ENCODE measurements at places on chromosomes 1 and 21. TPM values are rescaled to one million over a fixed set of nuclear protein-coding genes. Genes with fewer than 3 reads are reported as not detected.

The CFAP107 gene
- not detected for total RNA-seq

The TNFSF4 gene
- 0.48 TPM for total RNA-seq

DNA sequence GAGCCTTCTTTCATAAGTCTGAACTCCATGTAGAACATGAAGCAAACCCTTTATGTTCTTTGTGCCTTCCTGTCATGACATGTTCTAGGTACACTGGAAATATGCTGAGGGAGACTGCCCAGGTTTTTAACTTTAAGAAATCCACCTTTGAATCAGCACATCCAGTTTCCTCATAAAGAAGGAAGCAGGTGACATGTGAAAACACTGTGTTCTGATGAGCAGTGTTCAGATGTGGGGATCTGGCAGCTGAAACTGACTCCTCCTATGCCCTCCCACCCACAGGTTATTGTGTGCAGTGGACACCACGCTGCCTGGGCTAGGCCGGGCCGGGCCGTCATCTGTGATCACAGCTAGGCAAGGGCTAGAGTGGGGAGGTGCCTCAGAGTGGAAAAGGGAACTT lies 51.1 kb downstream of the CNN3 start:
- no peak for DNase-seq

DNA sequence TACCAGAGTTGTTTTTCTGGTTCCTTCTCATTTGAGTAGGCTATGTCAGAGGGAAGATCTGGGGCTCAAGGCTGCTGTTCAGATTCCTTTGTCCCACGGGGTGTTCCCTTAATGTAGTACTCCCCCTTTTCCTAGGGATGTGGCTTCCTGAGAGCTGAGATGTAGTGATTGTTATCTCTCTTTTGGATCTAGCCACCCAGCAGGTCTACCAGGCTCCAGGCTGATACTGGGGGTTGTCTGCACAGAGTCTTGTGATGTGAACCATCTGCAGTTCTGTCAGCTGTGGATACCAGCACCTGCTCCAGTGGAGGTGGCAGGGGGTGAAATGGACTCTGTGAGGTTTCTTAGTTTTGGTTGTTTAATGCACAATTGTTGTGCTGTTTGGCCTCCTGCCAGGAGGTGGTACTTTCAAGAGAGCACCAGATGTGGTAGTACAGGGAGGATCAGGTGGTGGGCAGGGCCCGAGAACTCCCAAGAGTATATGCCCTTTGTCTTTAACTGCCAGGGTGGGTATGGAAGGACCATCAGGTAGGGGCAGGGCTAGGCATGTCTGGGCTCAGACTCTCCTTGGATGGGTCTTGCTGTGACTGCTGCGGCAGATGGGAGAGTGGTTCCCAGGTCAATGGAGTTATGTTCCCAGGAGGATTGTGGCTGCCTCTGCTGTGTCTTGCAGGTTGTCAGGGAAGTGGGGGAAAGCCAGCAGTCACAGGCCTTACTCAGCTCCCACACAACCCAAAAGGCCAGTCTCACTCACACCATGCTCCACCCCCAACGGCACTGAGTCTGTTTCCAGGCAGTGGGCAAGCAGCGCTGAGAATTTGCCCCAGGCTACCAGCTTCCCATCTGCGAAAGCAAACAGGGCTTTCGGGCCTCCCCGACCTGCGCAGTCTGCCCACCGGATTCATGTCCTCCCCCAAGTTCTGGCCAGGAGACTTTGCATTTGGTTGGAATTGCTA lies 64.2 kb downstream of the SERINC2 start:
- DNase-seq, result no peak

DNA sequence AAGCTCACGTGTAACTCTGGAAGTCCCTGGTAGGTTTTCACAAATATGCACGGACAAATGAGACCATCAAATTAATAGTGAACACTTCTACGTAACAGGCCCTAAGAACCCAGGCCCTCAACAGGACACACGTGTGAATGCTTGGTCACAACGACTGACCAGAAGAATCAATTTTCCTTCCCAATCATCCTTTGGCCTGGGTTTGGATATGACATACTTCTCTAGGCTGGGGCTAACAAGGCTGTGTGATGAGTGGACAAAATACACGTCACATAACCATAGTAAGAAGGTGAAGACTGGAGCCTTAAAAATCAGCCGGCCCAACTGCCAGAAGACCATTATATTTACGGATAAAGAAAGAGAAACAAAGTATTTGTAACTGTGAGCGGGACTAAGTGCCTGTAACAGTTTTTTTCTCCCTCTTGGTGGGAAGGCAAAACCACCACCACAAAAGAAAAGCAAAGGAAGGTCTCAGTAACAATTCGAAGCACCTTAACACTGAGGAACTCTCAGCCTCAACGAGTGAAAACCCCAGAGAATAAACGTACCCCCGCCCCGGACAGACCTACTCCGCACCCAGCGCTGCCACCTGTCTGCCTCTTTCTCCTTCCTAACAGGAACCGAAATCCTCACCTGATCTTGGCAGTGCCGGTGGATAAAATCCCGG lies 450 bp downstream of the SDE2 start:
- DNase-seq, result no peak

- DNase-seq, result no peak
Measured at GRCh38 chr1:11286735-11287410, 13.9 kb downstream of the UBIAD1 start.

Measured in WTC11 (cell line).